Pancreas (tissue), 10 donors: ENCODE measurements at places on chromosomes 4 and X. TPM values are rescaled to one million over a fixed set of nuclear protein-coding genes. Genes with fewer than 3 reads are reported as not detected.

The MXRA5 gene
- 21.1 TPM for total RNA-seq

The GPRASP2 gene
- total RNA-seq, result 5.9 TPM

The UGT2A1 gene
- total RNA-seq, result not detected

The MAGEB1 gene
- not detected for total RNA-seq

The STARD8 gene
- total RNA-seq, result 3.7 TPM

The THAP6 gene
- 8.6 TPM for total RNA-seq

The ADH1C gene
- 8.3 TPM for total RNA-seq

The PRRG1 gene
- total RNA-seq, result 1.9 TPM

The TMEM187 gene
- total RNA-seq, result 5.7 TPM

The PCDH18 gene
- total RNA-seq, result 0.65 TPM

The KIT gene
- 2.1 TPM for total RNA-seq

The TMEM164 gene
- 18.5 TPM for total RNA-seq

The USP26 gene
- total RNA-seq, result not detected

The NOCT gene
- 3.0 TPM for total RNA-seq

The SOD3 gene
- 41.0 TPM for total RNA-seq

The NIPAL1 gene
- 2.2 TPM for total RNA-seq

The PASD1 gene
- total RNA-seq, result not detected

The XK gene
- 3.7 TPM for total RNA-seq

The FREM3 gene
- total RNA-seq, result not detected

The SHOX gene
- total RNA-seq, result not detected

The MTM1 gene
- total RNA-seq, result 5.4 TPM

The FAM184B gene
- total RNA-seq, result not detected

The WDR17 gene
- 2.5 TPM for total RNA-seq

The TMEM271 gene
- total RNA-seq, result not detected

The PPP2R2C gene
- total RNA-seq, result 0.84 TPM

The ANOS1 gene
- 0.40 TPM for total RNA-seq

The TMSB15A gene
- total RNA-seq, result not detected

The OTUD6A gene
- not detected for total RNA-seq

The SPANXD gene
- not detected for total RNA-seq

The UNC5C gene
- total RNA-seq, result 0.16 TPM

The GPC4 gene
- total RNA-seq, result 13.0 TPM

The WDR45 gene
- total RNA-seq, result 34.9 TPM

The TASL gene
- 3.0 TPM for total RNA-seq

The GPRIN3 gene
- total RNA-seq, result 3.7 TPM

The AWAT2 gene
- not detected for total RNA-seq

The SUPT20HL2 gene
- total RNA-seq, result not detected

The AKAP4 gene
- total RNA-seq, result not detected

The SULT1E1 gene
- total RNA-seq, result 0.37 TPM

The LETM1 gene
- total RNA-seq, result 22.3 TPM

The RADX gene
- 3.0 TPM for total RNA-seq

The CT47A1 gene
- not detected for total RNA-seq
